Left lung (tissue), 14 donors: ENCODE measurements at places on chromosomes 12 and 14. TPM values are rescaled to one million over a fixed set of nuclear protein-coding genes. Genes with fewer than 3 reads are reported as not detected.

GRCh38 chr12:28794211-28794610 lies 354.9 kb upstream of the FAR2 start:
- no peak for DNase-seq

DNA sequence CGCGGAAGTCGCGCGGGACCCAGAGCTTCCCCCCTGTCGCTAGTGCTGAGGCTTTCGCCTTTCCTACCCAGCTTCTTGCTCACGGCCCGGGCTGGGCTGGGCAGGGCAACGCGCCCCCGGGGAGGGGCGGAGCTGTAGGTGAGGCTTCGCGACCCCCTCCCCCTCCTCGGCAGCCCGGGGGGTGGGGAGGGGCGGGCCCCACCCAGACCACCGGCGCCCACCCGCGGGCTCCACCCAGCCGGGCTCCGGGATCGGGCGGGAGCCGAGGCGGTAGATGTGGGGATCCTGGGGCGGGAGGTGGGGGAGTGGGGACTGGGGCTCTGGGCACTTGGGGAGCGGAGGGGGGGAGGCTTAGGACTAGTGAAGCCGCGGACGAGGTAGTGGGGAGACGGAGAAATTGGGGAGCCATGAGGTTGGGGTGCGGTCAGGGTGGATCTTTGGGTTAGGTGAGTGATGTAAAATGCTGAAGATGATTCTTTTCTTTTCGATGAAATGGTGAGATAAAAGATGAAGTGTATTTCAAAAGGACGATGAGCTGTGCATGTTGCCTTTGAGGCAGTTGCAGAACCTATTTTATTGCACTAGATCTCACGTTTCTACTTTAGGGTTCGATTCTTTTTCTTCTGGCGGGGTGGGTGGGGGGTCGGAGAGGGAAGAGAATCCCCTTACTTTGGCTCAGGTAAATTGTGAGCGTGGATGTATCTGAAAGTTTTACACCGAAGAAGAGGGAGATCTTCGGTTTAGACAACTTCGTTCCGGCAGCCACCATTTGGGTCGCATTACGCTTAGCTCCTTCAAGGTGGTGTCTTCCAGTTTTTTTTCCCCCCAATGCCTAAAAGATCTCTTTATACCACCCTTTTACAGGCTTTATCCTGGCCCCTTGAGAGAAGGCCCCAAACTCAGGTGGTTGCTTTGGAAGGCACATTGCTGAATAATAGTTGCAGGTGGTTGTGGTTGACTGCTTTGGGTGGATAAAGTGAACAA lies 619 bp downstream of the ERC1 start:
- DNase-seq, result peak; percentile 70

GRCh38 chr12:47551426-47551851 lies 154.4 kb downstream of the RPAP3 start:
- DNase-seq, result no peak

GRCh38 chr12:126247936-126248335 lies 1182.7 kb downstream of the AACS start:
- DNase-seq, result no peak

DNA sequence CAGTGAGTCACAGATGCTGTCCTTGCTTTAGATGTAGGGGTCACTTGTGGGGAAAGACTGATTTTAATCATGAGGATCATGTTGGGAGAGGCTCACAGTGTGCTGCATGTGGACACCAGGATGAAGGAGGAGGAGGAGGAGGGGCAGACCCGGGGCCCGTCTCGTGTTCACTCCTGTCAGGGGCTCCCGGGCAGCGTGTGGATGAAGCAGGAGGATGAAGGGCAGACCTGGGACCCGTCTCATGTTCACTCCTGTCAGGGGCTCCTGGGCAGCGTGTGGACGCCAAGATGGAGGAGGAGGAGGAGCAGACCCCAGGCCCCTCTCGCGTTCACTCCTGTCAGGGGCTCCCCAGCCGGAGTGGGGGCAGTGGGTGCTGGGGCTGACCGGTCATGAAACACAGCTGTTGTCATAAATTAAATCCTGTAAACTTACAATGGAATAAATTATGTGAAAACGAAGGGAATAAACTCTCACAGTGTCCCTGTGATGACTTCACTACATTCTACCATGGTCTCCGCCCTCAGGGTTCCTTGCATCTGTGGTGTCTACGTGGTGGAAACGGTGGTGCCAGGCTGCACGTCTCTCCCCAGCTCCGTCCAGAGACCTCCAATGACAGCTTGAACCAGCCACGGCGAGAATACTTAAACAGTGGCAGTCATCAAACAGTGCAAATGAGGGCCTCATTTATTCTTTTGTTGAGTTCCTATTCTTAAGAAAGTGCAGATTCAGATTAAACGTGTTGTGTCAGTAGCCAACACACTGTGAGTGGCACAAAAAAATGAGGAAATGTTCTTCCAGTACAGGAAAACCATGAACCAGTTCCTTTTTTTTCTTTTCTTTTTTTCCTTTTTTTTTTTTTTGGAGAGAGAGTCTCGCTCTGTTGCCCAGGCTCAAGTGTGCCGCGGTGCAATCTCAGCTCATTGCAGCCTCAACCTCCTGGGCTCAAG lies 37.7 kb upstream of the SFSWAP start:
- DNase-seq, result no peak

GRCh38 chr12:129185855-129186254 lies 332.6 kb downstream of the GLT1D1 start:
- no peak for DNase-seq

- no peak for DNase-seq
Observed at GRCh38 chr12:41627476-41627875, 439.4 kb downstream of the PDZRN4 start.

- DNase-seq, result no peak
Observed at GRCh38 chr14:89524990-89525667, 108.1 kb upstream of the FOXN3 start.

IQSEC3 gene
- 5.9 TPM for polyA plus RNA-seq

DNA sequence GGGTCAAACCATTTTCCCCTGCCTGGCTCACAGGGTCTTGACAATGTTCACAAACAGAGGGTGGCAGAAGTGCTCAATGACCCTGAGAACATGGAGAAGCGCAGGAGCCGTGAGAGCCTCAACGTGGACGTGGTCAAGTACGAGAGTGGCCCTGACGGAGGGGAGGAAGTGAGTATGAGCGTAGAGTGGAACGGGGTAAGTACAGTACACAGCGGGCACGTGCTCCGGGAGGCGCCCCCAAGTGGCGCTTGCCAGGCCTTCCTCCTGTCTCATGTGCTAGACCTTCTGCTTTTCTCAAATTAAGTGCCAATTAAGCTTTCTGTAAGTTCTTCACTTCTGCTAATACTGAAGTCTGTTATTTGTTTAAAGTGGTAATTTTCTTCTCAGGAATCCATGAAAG lies 35.9 kb downstream of the XRCC3 start:
- peak; percentile 32 for DNase-seq

DNA sequence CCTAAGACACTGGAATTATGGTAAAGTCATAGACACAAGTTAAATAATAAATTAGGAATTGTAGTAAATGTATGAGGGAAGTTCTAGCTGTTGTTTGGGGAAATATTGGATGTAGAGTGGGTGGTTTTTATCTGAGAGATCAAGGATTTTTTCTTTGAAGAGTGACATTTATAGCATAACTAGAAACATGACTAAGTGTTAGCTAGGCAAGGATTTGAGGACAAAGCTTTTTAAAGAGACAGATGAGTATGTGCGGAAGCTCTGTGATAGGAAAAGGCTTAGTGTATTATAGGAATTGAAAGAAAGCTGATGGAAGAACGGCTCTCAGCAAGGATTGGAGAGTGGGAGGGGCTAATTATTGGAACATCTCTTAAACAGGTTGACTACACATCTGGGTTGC lies 24.5 kb downstream of the PDZRN4 start:
- DNase-seq, result no peak

DNA sequence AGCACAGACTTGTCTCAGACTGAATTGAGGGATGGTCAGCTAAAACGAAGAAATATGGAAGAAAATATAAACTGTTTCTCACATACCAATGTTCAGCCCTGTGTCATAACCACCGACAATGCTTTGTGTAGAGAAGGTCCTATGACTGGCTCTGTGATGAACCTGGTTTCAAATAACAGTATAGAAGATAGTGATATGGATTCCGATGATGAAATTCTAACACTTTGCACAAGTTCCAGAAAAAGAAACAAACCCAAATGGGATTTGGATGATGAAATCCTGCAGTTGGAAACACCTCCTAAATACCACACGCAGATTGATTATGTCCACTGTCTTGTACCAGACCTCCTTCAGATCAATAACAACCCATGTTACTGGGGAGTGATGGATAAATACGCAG lies 7.9 kb upstream of the MAPK1IP1L start:
- no peak for DNase-seq

C12orf50 gene
- polyA plus RNA-seq, result 0.47 TPM

DNA sequence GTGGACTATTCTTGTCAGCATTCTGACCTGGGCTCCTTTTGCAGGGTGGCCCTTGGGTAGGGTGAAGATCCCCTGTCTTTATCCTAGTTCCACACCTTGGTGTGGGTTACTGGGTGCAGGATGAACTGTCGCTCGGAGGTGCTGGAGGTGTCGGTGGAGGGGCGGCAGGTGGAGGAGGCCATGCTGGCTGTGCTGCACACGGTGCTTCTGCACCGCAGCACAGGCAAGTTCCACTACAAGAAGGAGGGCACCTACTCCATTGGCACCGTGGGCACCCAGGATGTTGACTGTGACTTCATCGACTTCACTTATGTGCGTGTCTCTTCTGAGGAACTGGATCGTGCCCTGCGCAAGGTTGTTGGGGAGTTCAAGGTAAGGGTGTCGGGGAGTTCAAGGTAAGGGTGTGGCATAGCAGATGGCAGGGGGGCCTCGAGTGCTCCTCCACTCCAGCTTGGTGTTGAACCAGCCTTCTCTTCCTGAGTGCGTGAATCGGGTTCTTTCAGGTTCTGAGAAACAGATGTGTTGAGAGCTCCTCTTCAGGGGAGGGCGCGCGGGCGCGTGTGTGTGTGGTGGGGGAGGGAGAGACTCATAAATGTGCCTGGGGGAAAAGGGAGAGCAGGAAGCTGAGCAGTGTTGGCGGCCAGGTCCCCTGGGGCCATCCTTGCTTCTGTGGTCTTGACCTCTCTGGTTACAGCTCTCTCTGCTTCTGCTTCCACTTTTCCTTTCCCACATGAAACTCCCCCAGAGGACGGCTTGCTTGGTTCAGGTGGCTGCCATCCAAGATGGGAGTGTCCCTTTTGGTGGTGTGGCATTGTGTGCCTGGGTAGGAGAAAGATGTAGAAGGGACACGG lies 4.0 kb downstream of the ATG101 start:
- DNase-seq, result no peak

- DNase-seq, result no peak
Observed at GRCh38 chr12:28268608-28269229, 78.5 kb downstream of the CCDC91 start.

KRT3 gene
- polyA plus RNA-seq, result not detected

PTCSC3 gene
- 3.5 TPM for polyA plus RNA-seq

- no peak for DNase-seq
Observed at GRCh38 chr12:46524778-46525177, 152.2 kb upstream of the SLC38A2 start.

DNA sequence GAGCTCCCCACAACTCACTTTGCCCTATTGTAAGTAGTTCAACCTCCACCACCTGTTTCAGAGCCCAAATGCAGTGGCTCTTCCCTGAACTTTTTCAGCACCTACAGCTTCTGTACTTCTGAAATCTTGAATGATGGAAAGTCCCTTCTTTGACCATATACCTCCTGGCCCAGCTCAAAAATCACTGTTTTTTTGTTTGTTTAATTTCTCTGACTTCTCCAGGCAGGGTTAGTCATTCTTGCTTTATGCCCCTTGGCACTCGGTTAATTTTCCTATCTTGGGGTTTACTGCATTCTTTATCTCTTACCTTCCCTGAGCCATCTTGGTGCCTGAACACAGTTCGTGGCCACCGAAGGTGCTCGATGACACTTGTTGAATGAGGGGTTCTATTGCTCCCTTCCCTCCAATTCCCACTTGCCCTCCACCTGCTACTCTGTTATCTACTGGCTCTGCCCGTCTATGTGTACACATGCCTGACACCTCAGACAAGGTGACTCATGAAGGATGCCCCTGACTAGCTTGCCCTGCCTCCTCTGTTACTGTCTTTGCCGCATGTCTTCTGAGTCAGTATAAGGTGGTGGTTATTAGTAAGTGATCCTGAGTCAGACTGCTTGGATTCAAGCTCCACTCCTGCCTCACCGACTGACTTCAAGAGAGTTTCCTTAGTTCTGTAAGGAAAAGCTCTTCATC lies 4.4 kb downstream of the AMHR2 start:
- no peak for DNase-seq

DNA sequence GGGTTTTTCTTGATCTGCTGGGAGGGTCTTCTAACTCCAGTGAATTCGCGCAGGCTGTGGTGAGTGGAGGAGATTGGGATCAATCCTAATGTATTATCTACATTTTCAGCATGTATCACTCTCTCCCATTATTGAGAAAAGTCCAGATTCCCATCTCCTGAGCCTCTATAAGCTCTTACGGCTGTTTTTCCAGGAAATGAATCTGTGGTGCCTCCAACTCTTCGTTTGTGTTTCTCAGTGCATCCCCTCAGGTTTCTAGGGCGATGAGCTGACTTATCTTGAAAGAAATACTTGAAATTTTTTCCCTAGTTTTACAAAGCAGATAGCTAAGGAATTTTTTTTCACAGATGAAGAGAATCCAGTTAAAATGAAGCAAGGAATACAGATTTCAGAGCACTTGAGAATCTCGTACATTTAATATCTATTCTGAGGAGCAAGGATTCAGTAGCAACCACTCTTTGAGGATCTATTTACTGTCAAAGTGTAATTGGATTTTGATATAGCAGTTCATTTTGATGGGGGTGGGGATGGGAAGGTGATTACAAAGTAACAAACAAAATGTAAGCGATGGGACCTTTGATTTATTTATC lies 138.7 kb downstream of the BRMS1L start:
- no peak for DNase-seq

- no peak for DNase-seq
Observed at GRCh38 chr14:25522926-25523325, 473.0 kb upstream of the STXBP6 start.

- no peak for DNase-seq
Observed at GRCh38 chr14:21029917-21030316, at the start of gene TPPP2. TPPP2 (plus strand) TSS chr14:21030217; CDS start chr14:21030582, 365 bp downstream.

- no peak for DNase-seq
Observed at GRCh38 chr14:85441909-85442643, 87.9 kb upstream of the FLRT2 start.

BCL7A gene
- polyA plus RNA-seq, result 18.3 TPM

DNA sequence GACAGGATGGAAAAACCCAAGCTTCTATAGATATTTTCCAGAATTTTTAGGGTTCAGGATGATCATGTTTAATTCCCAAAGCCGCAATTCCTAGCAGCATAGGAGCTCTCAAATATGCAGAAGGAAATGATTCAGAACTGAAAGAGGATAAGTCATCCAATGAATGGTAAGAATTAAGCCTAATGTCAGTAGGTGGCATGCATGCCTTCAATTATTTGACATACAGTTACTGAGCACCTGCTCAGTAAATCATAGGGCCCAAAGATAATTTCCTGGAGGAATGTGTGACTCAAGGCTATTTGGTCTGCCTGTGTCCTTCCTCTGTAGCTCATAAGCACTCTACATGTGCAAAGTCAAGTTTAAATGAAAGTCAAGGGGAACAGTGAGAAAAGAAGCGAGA lies 116.8 kb upstream of the SLC38A4 start:
- DNase-seq, result no peak

MMP14 gene
- 211 TPM for polyA plus RNA-seq

VRTN gene
- polyA plus RNA-seq, result 0.04 TPM

PZP gene
- polyA plus RNA-seq, result 2.8 TPM

GRCh38 chr12:124501827-124502226 lies 65.6 kb downstream of the NCOR2 start:
- DNase-seq, result no peak

- DNase-seq, result no peak
Observed at GRCh38 chr14:60169722-60170121, 4.5 kb upstream of the DHRS7 start.

- no peak for DNase-seq
Observed at GRCh38 chr12:128524439-128524838, 257.5 kb downstream of the TMEM132C start.

GRCh38 chr12:119375075-119375882 lies 40.8 kb downstream of the CCDC60 start:
- no peak for DNase-seq
